ENCODE measurements at places on chromosomes 13 and 19.

DNA sequence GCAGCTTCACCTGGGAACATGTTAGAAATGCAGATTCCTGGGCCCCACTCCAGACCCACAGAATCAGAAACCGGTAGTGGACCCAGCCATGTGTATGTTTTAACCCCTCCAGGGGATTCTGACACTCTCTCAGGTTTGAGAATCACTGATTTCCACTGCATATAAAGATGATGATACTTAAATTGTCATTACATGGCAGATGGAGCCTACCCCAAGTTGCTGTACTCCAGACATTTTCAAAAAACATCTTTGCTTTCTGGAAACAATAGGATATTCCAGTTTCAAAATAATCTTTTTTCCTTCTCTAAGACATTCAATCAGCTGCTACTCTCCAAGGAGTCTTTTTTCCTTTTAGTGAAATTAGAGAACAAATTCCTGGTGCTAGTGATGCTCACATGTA, 48.6 kb upstream of the RGCC start:
- no peak for DNase-seq

DNA sequence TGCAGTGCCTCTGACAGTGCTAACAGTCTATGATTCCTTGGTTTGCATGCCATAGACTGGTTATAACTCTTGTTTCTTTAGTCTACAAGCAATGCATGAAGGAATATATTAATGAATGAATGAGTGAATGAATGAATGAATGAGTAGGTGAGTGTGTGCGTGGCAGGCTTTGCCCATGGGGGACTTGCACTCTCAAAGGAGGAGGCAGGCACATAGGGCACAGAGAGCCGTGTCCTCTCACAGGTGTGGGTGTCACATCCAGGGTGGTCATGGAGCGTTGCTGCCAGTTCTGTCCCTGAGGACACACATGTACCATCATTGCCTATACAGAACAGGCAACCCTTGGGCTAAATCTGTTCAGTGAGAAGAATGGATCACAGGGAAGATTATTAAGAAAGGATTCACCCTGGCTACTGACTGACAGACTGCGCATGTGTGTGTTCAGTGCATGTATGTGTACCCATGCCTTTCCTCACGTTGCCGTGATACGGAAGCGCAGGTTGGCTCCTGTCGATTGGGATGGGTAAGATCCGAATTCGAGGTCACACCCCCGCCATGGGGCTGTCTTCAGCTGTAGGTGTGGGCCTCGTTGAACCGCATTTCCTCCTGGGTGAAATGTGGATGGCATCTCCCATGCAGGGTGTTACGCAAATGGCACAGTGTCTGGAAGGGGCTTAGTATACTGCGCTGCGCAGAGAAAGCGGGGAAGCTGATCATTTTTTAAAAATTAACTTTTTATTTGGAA, 161.4 kb downstream of the STK24 start:
- no peak for DNase-seq

DNA sequence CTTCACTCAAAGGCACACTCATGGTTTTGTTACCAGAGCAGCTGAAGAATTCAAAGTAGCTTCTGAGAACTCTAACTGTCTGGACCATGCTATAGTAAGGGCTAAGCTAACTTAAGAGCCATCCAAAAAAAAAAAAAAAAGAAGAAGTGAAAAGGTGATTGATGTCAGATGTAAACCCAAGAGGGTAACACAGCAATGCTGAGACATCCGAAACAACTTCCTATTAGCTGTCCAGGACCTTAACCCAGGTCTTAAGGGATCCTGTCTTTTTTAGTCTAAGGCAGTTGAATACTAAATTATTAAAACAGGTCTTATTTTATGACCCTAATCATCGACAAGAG, 11.2 kb upstream of the RAB20 start:
- DNase-seq = no peak

- DNase-seq = no peak
Observed at GRCh38 chr19:6273701-6274601, 5.8 kb downstream of the MLLT1 start.

DNA sequence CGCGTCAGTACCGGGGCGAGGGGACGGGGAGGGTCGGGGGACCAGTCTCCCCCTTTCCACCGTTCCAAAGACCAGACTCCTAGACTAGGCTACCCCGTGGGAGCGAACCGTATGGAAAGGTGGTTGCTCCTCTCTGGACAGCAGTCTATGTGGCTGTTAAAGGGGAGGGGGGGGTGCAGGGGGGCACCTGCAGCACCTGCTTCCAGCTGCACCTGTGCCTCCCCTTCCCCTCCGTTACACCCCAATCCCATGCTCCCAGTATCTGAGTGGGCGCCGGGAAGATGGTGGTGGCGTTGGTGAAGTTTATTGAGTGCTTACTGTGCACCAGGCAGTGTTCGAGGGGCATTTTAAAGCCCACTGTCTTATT, 557 bp downstream of the ZNF524 start:
- no peak for DNase-seq

- DNase-seq = no peak
Observed at GRCh38 chr19:14237014-14237941, 31.3 kb upstream of the ADGRL1 start.

- no peak for DNase-seq
Observed at GRCh38 chr19:23482829-23483228, 87.6 kb upstream of the ZNF91 start.

DNA sequence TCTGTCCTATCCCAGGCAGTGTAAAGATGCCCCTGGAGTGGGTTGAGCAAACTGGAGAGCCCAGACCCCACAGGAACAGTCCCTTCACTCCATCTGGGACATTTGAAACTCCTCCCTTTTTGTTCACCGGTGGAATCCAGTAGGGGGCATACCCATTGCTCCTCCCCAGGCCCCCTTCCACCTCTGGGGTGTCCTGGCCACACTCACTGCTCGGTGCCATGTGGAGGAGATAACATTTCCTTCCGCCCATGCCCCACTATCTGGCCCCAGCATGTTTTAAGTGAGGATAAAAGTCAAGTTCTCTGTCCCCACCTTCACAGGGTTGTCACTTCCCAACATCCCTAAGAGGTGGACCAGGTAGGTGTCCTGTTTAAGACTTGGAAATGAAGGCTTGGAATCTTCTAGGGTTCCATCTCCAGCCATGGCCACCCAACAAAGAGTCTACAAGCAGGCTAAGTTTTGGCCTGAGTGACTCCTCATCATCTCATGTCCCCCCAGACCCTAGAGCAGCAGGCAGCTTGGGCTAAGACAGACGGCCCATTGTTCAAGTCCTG, 9.3 kb downstream of the ZNF526 start:
- no peak for DNase-seq

Data from GM12892 (cell line).